A673 (cell line): ENCODE measurements at places on chromosomes 2 and 18.
A peak's percentile ranks its signal among the peaks of the same experiment; 100 is the strongest.

DNA sequence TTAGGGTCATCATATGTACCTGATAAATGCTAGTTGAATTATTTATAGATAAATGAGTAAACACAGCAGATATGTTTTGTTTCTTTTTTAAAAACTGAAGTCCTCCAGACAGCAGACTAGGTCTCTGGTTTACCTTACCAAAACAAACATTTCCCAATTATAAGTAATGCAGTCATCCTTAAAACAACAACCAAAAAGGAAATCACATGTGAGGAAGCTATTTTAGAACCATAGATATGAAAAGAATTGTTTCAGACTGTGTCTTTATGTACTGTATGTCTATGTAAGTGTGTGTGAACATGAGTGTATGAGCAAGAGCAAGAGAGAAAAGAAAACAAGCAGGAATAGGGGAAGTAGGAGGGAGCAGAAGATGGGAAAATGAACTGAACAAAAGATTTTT lies 441.0 kb downstream of the CPS1 start:
- DNase-seq, result no peak

GRCh38 chr2:66579186-66580126 lies 144.5 kb downstream of the MEIS1 start:
- DNase-seq, result peak; percentile 18

DNA sequence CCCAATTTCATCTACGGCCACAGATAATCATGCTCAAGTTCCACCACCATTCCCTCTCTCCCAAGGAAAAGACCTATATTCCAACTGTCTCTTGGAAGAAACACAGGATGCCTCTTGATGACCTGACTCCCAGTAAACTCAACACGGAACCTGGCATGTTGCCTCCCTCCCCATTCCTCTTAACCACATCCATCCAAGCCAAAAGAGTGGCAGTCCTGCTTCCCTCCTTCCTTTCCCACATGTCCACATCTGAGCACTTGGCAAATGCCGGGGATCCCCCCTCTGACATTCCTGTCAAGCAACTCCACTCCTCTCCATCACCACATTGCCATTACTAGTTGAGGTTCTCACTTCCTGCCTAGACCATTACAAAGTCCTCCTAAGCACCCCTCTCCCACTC lies 49.4 kb downstream of the PID1 start:
- no peak for DNase-seq

- no peak for DNase-seq
These were observed 56.1 kb upstream of the SOS1 start for GRCh38 chr2:39176997-39177396.

DNA sequence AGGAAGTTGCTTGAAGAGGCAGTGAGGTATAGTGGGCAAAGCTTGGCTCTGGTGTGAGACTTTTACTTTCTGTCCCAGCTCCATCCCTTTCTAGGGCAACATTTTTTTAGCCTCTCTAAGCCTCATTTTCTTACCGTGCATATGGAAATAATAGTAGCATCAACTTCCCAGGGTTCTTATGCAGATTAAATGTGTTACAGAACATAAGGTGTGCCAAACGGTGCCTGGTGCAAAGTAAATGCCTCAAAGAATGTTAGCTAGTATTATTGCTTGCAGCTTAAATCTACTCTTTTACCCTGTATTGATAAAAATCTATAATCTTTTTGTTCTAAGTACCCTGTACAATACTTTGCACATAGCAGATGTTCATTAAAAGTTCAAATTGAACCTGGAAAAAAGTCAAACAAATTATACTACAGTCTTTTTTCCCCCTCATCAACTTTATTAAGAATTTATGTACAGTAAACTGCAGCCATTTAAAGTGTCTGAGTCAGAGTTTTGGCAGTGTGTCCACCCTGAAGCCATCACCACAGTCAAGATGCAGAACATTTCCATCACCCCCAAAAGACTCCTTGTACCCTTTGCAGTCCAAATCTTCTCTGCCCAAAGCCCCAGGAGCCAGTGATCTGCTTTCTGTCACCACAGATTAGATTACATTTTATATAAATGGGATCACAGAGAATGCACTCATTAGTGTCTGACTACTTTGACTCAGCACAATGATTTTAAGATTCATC lies 10.6 kb downstream of the MAPRE2 start:
- DNase-seq, result no peak
